T-helper 17 cell (primary cell): ENCODE measurements at places on chromosomes 13 and 19. TPM values are rescaled to one million over a fixed set of nuclear protein-coding genes. Genes with fewer than 3 reads are reported as not detected.

Gene RFPL4A
- total RNA-seq = not detected

Gene ISYNA1
- 39.6 TPM for total RNA-seq

Gene SLITRK6
- total RNA-seq = not detected

Gene CYP4F2
- total RNA-seq = not detected

Gene ATP5F1D
- total RNA-seq = 115 TPM

Gene FPR3
- not detected for total RNA-seq

GRCh38 chr19:49773663-49774350, 7.0 kb downstream of the AP2A1 start:
- DNase-seq = no peak

- DNase-seq = no peak
Measured at GRCh38 chr19:5742051-5742450, 21.6 kb downstream of the CATSPERD start.

DNA sequence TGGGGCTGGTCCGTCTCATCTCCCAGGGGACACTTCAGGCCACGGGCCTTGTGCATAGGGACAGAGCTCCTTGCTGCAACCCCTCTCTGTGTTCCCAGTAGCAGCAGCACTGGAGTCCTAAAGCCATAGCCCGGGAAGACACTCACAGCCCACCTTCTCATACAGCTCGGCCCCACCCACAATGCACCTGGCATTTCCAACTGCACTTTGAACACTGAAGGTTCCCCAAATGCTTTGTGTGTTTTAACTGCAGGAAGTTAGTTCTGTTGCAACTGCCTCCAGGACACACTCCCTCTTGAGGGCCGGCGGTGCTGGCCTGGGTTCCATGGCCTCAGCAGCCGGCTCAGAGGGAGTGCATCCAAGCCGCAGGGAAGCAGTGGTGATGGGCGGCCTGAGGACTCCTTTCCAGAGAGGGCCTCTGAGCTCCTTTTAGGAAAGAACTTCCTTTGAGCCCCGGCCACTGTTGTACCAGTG, 22.7 kb upstream of the TMEM255B start:
- DNase-seq = no peak

DNA sequence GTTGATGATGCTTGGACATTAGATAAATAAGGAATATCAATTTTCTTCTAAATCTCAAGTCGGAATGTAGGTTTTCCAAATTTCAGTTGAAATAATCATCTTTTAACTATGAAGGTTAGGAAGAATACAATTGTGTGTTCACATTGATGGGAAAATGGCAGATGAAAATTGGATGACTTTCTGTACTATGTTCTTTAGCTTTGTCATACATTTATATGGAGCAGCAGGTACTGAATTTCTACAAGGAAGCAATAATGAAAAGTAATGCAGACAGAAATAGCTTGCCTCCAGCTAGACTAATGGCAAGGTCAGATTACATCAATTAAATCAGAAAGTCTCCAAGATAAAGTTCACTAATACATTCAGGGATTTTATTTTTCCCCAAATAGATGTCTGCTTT, 1423.7 kb upstream of the PCDH20 start:
- no peak for DNase-seq
